NCI-H446 treated with DMSO at 0.1 percent for 48 hours (cell line): ENCODE measurements at places on chromosomes 7 and 10.

DNA sequence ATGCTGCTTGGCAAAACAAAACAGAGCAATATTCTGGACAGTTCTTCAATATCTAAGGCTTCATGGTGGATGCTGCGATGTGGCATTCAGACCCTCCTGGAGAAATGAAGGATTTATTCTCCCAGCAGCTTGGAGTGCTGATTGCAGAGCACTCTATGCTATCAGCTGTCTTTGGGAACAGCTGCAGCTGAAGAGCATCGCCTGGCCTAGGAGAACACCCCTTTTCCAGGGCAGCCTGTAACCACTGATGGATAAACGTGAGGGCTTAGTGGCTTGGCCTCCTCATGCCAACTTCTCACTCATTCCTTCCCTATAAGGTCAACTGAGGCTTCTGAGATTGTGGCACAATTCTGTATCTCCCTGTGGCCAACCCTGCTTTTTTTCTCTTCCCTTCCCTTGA is 638.1 kb upstream of the CNTNAP2 start:
- no peak for DNase-seq

DNA sequence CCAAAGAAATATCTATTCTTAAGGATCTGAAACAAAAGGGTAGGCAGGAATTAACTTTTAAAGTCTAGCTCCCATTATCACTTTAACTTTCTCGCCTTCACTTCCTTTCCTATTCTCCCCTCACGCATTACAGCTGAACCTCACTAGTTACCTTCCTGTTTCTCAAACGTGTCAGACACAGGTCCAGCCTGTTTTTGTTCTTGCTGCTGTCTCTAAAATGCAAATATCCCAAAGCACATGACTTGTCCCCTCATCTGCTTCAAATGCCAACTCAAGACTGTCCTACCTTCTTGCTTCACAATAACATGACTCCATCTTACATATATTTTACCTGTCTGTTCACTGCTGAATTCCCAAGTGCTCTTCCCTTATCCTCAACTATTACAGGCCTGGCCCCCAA is 17.6 kb downstream of the ZDHHC6 start:
- DNase-seq = no peak

DNA sequence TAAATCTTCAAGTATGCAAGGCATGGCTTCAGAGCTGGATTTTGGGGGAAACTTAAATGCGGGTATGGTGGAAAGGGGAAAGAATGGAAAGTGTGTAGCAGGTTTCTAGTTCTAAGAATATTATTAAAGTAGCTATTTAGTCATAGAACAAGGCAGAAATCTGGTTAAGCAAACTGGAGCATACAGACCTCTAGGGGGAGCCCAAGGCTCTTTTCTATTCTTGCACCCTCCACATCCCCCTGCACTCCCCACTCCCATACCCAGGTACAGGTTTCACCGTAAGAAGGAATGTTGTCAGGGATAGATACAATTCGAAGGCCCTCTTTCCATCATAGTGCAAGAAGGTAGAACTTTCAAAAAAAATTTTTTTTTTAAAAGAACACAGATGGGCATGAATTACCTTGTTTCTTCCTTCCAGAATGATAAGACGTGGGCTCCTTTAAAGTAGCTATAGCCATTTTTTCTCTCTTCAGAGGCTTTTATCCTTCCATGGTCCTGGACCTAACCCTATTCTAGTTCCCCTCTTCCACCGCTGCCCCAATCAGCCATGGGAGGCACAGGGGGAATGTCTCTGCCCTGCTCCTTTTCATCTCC is 41.5 kb upstream of the SMIM30 start:
- DNase-seq = no peak

DNA sequence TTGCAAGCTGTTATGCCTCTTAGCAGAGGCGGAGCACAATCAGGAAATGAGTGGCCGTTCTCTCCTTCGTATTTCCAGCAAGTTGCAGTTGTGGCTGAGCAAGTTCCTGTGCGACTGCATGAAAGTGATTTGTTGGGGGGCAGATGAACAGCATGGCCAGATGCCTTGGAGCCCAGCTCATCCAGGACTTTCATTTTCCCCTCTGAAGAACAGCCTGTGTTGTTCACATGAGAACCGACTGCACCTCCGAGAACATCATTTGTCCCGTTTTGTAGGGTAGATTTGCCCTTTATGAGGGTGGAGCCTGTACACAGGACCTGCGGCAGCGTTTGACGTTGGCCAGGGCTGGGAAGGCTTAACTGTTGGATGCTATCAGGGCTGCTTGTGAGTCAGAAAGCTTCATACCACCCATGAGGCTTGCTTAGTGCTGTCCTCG is 4.4 kb downstream of the BAG3 start:
- no peak for DNase-seq

DNA sequence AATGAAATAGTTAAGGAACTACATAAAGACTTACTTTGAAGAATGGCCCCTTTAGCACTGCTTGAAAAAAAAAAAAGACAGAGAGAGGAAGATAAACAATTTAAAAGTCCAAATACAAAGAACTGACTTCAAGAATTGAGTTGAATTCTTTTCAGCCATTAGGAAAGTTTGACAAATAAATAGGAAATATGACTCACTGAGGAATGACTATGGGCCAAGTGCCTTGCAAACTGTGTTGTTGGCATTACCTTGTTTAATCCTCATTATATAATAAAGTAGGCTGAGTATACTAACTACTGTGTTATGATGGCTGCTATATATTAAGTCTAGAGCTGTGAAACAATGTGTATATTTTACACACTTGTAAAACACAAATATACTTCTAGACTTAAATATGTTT is 151.1 kb downstream of the ELMO1 start:
- no peak for DNase-seq

- no peak for DNase-seq
Observed at GRCh38 chr7:106094780-106095179, 17.3 kb downstream of the SYPL1 start.

DNA sequence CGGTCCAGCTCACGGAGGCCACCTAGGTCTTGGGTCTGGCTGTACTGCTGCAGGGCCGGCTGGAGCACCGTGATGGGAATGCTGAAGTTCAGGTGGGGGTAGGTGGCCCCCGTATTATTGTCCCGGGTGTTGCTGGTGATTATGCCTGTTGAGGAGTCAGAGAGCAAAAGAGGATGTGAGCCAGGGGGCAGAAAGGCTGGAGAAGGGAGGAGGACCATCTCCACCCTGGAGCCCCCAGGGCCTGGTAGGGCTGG is 6.6 kb downstream of the TYSND1 start:
- DNase-seq = no peak

- DNase-seq = no peak
Observed at GRCh38 chr7:66250711-66251110, 45.6 kb downstream of the TPST1 start.

- DNase-seq = no peak
Observed at GRCh38 chr7:117200786-117201458, 121.9 kb downstream of the WNT2 start.
